ENCODE measurements at places on chromosomes 4 and X.

DNA sequence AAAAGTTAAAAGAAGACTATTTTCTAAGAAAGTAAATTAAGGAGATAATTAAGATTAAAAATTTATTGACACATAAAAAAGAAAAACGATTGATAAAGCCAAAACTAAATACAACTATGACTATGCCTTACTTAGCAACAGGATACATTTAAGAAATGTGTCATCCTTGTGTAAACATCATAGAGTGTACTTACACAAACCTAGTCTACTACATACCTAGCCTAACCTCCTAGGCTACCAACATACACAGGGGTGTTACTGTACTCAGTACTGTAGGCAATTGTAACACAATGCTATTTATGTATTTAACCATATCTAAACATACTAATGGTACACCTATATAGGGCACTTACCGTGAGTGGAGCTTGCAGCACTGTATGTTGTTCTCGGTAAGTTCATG lies 108.3 kb downstream of the ANXA10 start:
- no peak for DNase-seq

- DNase-seq, result no peak
These were observed 9.9 kb downstream of the TMSB4X start for GRCh38 chrX:12984603-12985319.

GRCh38 chr4:102246416-102246815 lies 98.9 kb downstream of the SLC39A8 start:
- no peak for DNase-seq

GRCh38 chr4:89173336-89174090 lies 62.2 kb downstream of the TIGD2 start:
- DNase-seq, result no peak

DNA sequence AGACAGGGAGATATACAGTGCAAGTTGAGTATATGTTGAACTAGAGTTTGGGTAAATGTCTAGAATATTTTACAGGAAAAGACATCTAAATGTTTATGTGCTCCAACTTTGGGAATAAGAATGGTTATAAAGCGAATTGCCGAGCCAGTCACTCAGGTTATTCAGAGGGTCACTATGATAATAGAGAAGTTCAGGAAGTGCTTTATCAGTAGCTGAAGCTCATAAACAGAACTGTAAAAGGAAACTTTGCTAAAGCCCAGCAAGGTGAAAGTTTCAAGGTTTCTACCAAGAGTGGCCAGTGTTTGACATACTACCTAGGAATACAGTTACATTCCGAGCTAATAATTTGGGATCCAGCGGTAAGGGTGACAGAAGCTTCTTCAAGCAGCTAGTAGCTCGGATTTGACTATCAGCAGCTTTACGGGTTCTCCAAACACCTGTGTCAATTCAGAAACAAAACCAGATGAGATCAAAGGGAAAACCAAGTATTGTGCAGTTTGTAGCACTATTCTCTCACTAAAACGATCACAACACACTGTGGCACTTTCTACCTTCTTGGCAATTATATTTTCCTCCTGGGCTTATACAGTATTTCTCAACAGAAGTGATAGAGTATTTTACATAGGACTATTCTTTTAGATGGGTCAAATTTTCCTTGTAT lies 17.2 kb upstream of the BCLAF3 start:
- no peak for DNase-seq

- no peak for DNase-seq
These were observed 126.8 kb downstream of the NFKB1 start for GRCh38 chr4:102627831-102628523.

- DNase-seq, result peak; percentile 51
These were observed 13.9 kb downstream of the SCARB2 start for GRCh38 chr4:76199664-76200211.
